ENCODE measurements at places on chromosomes 7 and 10.
A peak's percentile ranks its signal among the peaks of the same experiment; 100 is the strongest.

GRCh38 chr10:43842496-43842895 is 193.8 kb upstream of the ZNF32 start:
- no peak for DNase-seq

GRCh38 chr10:116069856-116070255 is 203.2 kb downstream of the GFRA1 start:
- no peak for DNase-seq

DNA sequence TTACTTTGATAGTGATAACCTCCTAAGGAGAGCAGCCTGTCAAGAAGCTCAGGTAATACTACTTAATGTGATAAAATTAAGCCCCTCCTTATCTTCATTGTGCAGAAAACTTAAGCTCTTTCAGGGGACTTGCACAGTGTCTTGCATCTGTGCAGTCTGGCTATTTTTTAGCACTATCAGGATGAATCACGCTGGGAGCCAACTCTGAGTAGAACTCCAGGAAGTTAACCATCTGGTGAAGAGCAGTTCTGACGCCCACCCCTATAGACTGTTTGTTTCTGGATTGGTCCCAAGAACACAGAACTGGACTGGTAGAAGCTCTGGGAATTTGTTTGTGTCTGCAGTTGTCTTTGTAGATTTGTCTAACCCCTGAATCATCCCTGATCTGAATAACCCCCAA is 41.9 kb downstream of the AGK start:
- peak; percentile 24 for DNase-seq

GRCh38 chr7:117043108-117043825 is 90.0 kb downstream of the ST7 start:
- DNase-seq, result no peak

DNA sequence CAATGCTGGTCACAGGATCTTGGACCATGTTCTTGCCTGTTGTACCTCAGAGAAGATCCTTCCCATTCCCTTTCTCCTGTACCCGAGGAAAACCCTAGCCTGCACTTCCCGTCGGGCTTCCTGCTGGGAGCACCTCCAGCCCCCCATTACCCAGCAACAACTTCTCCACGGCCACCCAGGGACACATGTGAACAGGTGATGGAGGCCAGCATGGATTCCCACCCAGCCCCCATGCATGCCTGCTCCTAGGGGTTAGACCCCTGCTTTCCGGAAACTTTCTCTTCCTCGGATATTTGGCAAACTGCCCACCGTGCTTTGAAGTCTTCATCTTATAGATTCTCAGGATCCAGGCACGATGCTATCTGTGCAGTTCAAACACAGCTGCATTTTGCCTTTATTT is 67.3 kb downstream of the CALML3 start:
- DNase-seq, result no peak

All from hippocampal formation (tissue), 2 donors.